ENCODE measurements at places on chromosomes 5 and 9. TPM values are rescaled to one million over a fixed set of nuclear protein-coding genes. Genes with fewer than 3 reads are reported as not detected.

The ANKRD34B gene
- not detected for total RNA-seq

The ITK gene
- total RNA-seq: 338 TPM

The MARCOL gene
- not detected for total RNA-seq

- H3K36me3 ChIP-seq: no peaks in the 10 kb centered on the region
- no peak overlapping the region for H3K27ac ChIP-seq
- H3K27me3 ChIP-seq: peaks cover 14% of the 10 kb centered on the region
- H3K4me3 ChIP-seq: no peak overlapping the region
These were observed 5.6 kb downstream of the HOMER1 start for GRCh38 chr5:79508354-79508753.

GRCh38 chr9:127555840-127556820, 55.9 kb upstream of the STXBP1 start:
- peak overlapping the region; percentile 57 for H3K27ac ChIP-seq
- H3K36me3 ChIP-seq: no peaks in the 10 kb centered on the region
- no peaks in the 10 kb centered on the region for H3K27me3 ChIP-seq
- peaks cover 25% of the 10 kb centered on the region for H3K4me1 ChIP-seq
- no peak overlapping the region for H3K4me3 ChIP-seq
- peak; percentile 38 for DNase-seq

The MSMP gene
- total RNA-seq: 1.6 TPM

DNA sequence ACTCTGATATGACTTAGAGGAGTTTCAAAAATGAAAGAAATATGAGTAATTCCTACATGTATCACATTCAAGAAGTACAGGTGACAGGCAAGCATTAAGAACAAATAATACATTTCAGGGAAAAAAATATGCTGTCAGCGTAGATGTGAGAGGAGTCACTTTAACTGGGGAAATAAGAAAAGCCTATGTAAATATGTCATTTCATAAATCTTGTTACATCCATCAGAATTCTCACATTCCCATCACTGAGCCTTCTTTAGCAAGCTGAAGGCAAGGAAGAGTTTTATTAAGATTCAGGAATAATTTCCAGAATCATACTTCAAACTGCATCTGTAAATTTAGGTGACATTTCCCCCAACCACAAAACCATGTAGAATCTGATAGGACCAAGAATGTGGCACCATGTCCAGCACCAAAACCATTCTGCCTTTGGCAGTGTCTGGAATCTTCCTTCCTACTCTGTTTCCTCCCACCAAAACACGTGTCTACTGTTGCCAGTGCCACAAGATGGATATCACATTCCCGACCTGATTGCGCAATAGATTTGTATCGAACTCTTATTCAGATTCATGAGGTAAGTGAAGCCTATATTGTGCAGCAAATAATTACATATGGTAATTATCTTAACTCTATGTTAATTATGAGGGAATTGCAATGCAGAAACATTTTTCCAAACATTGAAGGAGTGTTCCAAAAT, 690.9 kb downstream of the ISL1 start:
- H3K4me3 ChIP-seq: no peak overlapping the region
- H3K36me3 ChIP-seq: no peaks in the 10 kb centered on the region
- H3K4me1 ChIP-seq: no peaks in the 10 kb centered on the region
- no peak overlapping the region for H3K27ac ChIP-seq
- no peak for DNase-seq
- H3K27me3 ChIP-seq: no peaks in the 10 kb centered on the region

DNA sequence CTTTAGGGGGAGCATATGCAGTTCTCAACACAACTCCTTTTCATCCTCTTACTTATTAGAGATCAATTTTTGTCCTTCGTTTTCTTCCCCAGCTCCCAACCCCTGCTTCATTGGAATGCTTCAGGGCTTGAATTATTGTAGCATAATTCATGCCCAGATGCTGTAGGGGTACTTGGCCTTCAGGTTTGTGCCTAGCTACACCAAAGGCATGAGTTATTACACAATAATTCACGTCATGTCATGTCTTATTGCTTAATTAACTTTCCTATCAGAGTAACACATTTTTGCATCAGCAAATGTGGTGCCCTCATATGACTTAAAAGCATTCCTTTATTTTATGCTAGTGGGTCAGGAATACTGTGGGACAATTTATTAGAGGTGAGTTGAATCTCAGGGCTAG, 507.2 kb downstream of the NFIB start:
- no peak overlapping the region for H3K4me3 ChIP-seq
- no peaks in the 10 kb centered on the region for H3K27me3 ChIP-seq

DNA sequence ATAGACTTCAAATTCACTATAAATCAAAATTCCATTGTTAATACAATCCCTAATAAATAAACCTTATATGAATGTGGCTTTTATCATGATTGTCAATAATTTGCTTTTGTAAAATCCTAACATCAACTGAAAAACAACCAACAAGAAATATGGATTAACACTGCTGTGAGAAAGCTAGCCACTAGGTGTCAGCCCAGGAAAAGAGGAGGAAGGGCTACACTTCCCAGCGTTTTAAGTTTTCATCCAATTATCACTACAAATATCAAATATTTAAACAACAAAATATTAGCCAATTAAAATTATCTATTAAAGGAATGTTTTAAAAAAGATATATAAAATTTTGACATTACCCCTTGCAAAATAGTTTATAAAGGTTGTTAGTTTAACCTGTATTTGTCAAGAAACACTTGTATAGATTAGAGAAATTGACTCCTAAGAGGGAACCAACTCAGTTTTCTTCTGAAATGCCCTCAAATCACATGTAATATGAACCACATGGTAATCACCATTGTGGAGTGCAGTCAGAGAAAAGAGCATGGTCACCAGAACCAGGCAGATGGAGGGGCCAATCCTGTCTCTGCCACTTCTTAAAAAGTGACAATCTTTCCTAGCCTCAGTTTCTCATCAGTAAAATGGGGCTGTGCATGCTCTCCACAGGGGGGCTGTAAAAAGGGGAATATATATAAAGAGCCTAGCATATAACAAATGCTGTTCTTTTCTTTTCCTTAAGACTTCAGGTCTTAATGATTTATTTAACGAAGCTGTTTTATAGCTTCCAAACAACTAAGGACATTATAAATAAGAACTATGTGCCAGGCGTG, 188.2 kb downstream of the CRB2 start:
- no peaks in the 10 kb centered on the region for H3K27me3 ChIP-seq
- H3K36me3 ChIP-seq: no peaks in the 10 kb centered on the region
- no peak overlapping the region for H3K4me3 ChIP-seq
- no peaks in the 10 kb centered on the region for H3K4me1 ChIP-seq
- no peak for DNase-seq

DNA sequence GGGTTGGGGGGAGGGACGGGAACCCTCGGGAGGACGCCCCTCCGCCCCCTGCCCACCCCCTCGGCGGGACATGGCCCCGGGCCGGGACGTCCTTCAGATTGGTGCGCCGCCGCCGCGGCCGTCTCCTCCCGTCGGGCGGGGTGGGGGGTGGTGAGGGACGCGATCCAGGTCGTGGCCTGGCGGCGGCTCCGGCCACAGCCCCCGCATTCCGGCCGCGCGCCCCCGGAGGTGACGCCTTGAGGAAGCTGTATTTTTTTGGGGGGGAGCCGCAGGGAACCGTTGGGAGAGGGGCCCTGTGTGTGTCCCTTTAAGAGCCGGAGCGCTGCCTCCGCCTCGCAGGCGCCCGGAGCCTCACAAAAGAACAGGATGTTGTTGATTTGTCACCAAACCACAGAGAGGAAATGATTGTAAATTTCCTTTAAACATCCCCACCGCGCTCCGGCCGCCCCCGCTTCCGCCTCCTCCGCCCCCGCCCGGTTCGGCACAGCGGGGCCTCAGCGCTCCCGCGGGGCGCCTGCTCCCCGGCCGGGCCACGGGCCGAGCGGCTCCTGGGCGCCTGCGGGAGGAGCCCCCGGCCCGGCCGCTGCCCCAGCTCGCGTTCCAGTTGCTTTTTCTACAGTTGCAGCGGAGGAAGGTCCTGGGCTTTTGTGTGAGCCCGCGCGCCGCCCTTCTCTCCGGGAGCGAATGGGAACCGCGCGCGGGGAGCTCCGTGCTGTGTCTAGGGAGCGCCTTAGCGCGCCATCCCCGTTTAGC, 32.1 kb upstream of the SPRY4 start:
- peaks cover 29% of the 10 kb centered on the region for H3K4me1 ChIP-seq
- H3K36me3 ChIP-seq: no peaks in the 10 kb centered on the region
- H3K4me3 ChIP-seq: peak overlapping the region; percentile 64
- DNase-seq: peak; percentile 85

DNA sequence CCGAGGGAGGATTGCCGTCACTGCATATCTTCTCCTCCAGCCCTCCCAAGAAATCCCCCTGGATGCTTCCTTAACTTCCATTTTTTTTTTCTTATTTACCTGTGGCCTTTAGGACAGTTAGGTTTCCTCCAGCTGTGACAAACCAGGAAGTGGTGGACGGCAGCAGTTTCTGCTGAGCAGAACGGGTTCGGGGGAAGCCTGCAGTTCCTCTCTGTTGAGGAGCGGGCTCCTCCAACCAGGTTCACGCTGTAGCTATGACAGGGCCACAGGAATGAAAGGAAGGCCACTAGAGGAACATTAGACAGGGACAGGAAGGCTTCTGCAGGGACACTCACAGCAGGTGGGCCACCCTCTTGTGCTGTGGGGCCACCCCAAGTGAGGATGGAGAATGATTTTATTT, 76.7 kb upstream of the SYK start:
- no peak overlapping the region for H3K4me3 ChIP-seq
- DNase-seq: no peak
- H3K4me1 ChIP-seq: no peaks in the 10 kb centered on the region

- DNase-seq: no peak
- H3K4me1 ChIP-seq: no peaks in the 10 kb centered on the region
- no peak overlapping the region for H3K27ac ChIP-seq
These were observed 393.7 kb downstream of the CDK5RAP2 start for GRCh38 chr9:120186276-120186675.

DNA sequence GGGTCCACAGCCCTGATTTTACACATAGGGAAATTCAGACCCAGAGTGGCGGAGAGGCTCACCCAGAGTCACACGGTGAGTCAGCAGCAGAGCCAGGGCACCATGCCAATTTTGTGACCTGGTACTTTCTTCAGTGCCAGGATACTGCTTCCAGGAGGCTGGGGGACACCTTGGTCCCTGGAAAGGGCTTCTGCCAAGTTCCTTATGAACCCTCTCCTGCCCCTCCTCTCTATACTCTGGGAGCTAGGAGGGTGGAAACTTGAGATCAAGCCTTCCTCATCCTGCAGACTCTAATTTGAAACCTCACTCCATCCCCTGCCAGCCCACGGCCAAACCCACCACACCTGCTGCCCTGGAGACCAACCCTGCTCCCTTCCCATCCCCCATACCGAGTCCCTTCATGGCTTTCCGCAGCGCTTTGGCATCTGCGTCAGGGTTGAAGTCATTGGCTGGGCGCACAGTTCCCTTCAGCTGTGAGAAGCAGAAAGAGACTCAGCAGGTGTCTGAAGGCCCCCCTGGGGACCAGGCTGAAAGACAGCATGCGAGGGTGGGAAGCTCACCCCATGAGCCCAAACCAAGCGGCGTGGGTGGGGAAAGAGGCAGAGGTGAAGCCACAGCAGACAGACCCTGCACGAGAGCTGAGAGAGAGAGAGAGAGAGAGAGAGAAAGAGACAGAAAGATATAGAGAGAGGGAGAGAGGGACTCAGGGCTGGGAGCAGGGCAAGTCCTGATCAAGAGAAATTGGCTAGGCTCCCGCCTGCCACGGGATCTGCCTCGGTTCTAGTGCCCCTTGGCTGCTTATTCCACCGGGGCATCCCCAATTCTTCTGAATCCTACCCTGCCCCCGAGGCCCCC, 33.5 kb downstream of the ANXA6 start:
- peak overlapping the region; percentile 56 for H3K27ac ChIP-seq
- H3K36me3 ChIP-seq: peaks cover 96% of the 10 kb centered on the region
- H3K4me3 ChIP-seq: no peak overlapping the region
- no peaks in the 10 kb centered on the region for H3K27me3 ChIP-seq
- no peak for DNase-seq

The MARCHF11 gene
- total RNA-seq: not detected

GRCh38 chr9:119556129-119556875, 187.1 kb upstream of the BRINP1 start:
- H3K4me1 ChIP-seq: no peaks in the 10 kb centered on the region
- DNase-seq: peak; percentile 0
- no peak overlapping the region for H3K4me3 ChIP-seq
- peaks cover 10% of the 10 kb centered on the region for H3K27me3 ChIP-seq

DNA sequence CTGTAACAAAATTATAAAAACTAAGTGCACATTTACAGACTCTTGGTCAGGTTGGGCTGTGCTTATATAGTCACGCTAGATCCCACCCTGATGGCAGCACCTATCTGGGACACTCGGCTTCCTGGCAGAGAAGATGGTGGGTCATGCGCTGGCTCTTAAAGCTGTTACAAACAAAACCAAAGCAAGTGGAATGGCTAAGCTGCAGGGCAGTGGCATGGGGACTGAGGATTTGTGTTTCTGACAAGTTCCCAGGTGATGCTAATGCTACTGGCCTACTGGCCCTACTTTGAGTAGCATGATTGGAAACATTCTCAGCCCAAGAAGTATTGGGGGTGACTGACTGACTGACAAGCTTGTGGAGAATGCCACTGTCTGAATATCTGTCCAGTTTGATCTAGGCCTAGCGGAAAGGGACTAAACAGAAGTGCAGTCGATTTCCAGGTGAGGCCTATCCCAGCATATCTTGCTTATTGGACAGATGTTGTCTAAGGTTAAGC, 8.3 kb downstream of the BTF3 start:
- no peak overlapping the region for H3K4me3 ChIP-seq
- H3K27me3 ChIP-seq: no peaks in the 10 kb centered on the region
- H3K27ac ChIP-seq: no peak overlapping the region
- H3K36me3 ChIP-seq: peaks cover 5% of the 10 kb centered on the region
- no peaks in the 10 kb centered on the region for H3K4me1 ChIP-seq
- no peak for DNase-seq

- no peaks in the 10 kb centered on the region for H3K4me1 ChIP-seq
- H3K36me3 ChIP-seq: no peaks in the 10 kb centered on the region
- H3K27me3 ChIP-seq: no peaks in the 10 kb centered on the region
These were observed 224.4 kb downstream of the FRMD3 start for GRCh38 chr9:83313781-83314180.

The UNC13B gene
- total RNA-seq: 1.2 TPM

GRCh38 chr5:61482980-61483379, 150.9 kb downstream of the ZSWIM6 start:
- no peak for DNase-seq
- no peak overlapping the region for H3K27ac ChIP-seq
- no peaks in the 10 kb centered on the region for H3K4me1 ChIP-seq
- H3K27me3 ChIP-seq: no peaks in the 10 kb centered on the region
- no peak overlapping the region for H3K4me3 ChIP-seq
- H3K36me3 ChIP-seq: no peaks in the 10 kb centered on the region

DNA sequence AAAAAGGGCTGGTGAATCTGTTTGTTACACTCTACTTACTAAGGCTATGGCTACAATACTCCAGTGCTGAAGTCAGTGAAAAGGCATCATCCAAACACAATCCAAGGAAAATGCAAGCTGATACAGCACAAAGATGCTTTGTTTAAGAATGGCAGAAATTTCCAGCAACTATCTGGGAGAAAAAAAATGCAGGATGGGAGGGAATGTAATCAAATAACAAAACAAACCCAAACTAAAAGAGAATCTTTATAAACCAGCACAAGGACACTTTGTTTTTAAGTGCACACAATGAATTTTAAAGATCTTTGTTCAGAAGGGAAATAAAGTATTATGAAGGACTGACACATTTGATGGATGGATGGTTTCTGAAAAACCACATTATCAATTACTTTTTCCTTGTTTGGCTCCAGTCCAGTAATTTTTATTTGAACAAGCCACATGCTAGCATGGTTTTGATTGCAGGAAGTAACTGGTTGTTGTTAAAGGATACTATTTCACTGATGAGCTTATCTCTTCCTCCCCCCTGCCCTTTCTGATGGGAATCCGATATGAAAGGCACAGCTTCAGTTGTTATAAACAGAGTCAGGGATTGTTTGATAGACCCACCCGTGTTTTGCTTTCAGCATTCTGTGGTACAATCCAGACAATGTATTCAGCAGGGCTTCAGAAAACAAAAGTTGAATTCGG, 12.1 kb upstream of the TLE4 start:
- H3K27me3 ChIP-seq: no peaks in the 10 kb centered on the region
- no peak overlapping the region for H3K27ac ChIP-seq
- DNase-seq: no peak
- no peak overlapping the region for H3K4me3 ChIP-seq

The SLC6A18 gene
- not detected for total RNA-seq

All from T-cell (primary cell).